ENCODE measurements at places on chromosomes 11 and 22. TPM values are rescaled to one million over a fixed set of nuclear protein-coding genes. Genes with fewer than 3 reads are reported as not detected.

DNA sequence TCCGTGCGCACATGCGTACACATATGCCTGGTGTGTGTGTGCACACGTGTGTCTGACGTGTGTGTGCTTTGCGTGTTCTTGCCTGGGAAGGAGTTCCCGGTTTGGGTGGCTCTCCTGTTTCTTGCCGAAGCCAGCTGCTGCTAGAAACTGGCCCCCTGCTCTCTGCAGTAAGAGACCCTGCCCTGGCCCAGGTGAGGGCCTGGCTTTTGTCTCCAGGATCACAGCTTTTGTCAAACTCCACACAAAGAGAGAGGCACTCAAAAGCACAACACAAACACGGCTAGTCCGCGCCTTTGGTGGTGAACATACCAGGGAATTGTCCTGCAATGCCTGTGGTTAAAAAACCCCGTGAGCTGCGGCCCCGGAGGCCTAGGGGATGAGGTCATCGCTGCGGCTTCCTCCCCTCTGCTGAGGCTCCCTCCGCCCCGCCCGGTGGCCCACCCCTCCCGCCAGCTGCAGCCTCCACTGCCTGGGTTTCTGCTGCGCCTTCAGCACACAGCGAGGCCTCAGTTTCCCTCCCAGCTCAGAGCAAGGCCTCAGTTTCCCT, 88.9 kb downstream of the KCNQ1 start:
- DNase-seq = peak; percentile 85

DNA sequence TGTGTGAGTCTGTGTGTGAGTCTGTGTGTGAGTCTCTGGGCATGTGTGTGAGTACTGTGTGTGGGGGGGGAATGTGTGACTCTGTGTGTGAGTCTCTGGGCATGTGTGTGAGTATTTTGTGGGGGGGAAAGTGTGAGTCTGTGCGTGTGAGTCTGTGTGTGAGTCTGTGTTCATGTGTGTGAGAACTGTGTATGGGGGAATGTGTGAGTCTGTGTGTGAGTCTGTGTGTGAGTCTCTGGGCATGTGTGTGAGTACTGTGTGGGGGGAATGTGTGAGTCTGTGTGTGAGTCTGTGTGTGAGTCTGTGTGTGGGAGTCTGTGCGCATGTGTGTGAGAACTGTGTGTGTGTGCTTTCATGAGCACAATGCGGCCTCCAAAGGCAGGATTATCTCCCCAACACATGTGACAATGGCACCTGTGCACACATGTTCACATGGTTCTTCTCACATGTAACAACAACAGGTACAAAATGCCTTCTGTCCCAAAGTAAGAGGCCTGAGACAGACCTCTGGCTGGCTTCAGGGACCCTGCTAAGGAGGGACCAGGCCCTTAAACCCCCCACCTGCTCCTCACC, 1.6 kb downstream of the CD5 start:
- DNase-seq = no peak

DNA sequence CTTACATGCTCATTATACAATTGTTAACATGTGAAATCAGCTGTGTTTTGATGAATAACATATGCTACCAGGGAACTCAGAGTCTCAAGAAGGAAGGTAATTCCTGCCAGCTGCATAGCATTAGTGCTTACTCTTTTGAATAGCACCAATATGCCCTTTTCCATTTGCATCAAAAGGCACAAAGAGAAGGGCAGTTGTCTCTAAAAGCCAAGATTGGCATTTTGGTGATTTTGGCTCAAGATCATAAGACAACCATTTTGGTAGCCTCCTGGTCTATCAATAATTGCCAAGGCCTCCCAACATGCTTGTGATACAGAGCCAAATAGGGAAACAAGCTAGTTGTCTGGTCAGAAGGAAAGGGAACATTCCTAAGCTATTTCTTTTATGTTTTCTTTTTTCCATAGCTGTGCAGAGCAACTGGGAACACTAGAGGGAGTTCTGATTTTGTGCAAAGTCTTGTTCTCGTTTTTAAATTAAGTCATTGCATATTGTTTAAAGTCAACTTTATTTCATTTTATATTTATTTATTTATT, 416.7 kb upstream of the CHORDC1 start:
- no peak for DNase-seq

- no peak for DNase-seq
These were observed 68.7 kb downstream of the PRR5L start for GRCh38 chr11:36364551-36365325.

DNA sequence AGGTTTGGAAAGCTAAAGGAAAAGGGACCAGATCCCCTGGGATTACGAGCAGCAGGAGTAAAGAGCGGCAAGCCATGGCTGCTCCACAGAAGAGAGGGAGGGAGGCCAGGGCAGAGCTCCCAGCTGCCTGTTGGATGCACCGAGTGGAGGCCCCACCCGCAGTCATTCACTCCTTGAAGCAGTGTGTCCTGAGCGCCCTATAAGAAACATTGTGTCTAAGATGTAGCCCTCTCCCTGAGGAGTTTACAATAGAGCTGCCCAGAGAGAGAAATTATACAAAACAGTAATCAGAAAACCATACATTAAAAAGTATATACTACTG, 54.7 kb upstream of the CSNK2A3 start:
- DNase-seq = no peak

TYR gene
- not detected for total RNA-seq

OR10A4 gene
- not detected for total RNA-seq

KRTAP5-11 gene
- total RNA-seq = not detected

DNA sequence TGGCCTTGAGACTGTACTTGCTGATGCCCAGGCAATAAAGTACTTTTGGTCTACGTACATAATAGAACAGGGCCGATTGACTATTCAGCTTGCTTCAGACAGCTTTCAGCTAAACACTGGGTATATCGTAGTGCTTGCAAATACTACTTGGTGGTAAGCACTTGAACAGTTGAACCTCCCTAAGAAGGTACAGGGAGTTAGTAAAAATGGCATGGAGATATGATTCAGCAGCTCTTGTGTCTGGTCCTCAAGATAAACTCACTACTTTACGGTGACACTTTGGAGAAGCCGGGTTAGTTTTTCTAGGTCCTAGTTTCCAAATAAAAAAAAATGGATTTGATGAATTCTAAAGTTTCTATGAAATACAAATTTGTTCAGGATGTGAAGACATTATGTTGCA, 7.3 kb downstream of the CCDC117 start:
- DNase-seq = no peak

NCF4 gene
- total RNA-seq = not detected

GRCh38 chr11:45653277-45653676, 12.1 kb downstream of the CHST1 start:
- DNase-seq = no peak

GRCh38 chr22:45238957-45239680, 1.6 kb downstream of the KIAA0930 start:
- DNase-seq = no peak

DNA sequence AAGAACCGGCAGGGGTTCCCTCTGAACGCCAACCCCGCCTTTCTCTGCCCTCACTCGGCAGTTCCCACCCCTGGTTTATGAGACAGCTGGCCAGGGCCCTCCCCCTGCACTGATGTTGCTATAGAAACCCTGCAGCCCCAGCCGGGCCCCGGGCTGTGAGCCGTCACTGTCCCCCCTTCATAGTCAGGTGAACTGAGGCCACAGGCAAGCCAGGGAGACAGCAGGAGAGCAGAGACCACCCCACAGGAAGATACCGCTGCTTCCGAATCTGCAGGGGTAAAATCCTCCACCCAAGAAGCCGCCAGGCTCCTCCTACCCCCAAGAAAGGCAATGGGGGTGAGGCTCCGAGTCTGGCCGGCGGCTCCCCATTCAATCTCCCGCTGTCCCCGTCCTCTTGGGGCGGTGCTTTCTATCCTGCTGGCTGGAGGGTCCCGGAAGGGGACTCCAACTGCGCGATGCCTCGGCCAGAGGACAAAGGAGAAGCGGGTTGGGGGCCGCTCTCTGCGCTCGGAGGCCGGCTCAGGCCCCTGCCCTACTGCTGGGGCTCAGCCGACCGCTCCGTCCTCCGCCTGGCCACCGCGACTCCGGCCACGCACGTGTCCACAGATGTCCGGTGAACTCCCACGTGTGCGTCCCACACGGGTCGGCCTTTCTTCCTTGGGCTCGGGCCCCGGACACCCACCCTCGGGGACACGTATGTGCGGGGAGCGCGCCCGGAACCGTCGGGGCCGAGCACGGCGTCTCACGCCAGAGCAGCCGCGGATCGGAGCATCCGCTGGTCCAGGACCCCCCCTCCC, 587 bp downstream of the SLC25A22 start:
- peak; percentile 83 for DNase-seq

DNA sequence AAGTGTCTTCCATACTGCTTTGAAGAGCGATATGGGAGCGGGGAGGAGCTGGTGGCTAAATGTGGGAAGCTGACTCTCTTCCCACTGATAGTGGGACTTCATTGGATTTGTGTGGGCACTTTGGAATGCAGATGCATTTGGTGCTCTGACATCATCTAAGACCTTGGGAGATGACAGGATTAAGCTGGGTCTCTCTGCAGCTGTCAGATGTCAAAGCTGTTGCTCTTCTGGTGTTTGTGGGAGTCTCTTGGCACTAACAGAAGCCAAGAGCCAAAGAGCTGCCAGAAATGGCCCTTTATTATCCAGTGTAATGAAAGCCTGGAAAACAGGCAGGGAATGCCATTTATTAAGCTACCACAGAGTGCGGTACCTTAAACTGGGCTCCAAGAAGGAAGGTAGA, 20.6 kb downstream of the GRAMD1B start:
- peak; percentile 94 for DNase-seq

- peak; percentile 56 for DNase-seq
These were observed 194.5 kb downstream of the SNX19 start for GRCh38 chr11:130721736-130722135.

GRM5 gene
- not detected for total RNA-seq

GRCh38 chr11:8384199-8384821, 120.6 kb upstream of the LMO1 start:
- DNase-seq = peak; percentile 52

GRCh38 chr11:71349627-71350026, 97.2 kb upstream of the SHANK2 start:
- no peak for DNase-seq

- DNase-seq = no peak
These were observed 22.7 kb downstream of the NAV2 start for GRCh38 chr11:19735157-19735908.

P2RX3 gene
- not detected for total RNA-seq

DNA sequence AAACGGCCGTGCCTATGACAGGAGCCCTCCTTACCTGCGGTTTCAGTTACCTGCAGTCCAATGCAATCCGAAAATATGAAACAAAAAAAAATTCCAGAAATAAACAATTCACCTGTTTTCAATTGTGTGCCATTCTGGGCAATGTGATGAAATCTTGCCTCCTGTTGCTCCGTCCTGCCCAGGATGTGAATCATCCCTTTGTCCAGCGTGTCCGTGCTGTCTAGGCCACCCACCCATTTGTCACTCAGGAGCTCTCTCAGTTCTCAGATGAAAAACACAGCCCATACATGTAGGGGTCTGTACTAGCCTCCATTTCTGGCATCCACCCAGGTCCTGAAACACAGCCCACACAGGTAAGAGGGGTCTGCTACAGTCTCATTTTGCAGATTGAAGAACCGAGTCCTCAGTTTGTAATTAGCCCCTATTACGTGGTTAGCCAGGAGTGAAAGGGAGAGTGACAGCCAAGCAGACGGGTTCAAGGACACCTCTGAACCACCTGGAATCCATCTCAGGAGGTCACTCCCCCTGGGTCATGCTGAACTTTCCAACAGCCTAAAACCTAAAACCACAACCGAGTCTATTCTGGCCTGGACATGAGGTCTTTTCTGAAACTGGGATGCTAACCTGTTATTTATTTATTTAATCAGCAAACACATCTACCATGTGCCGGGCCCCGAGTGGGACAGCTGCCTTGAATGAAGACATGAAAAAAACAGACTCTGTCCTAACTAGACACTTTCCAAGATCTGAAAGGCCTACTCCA, 317.2 kb downstream of the SHANK2 start:
- no peak for DNase-seq

NRXN2 gene
- 50.4 TPM for total RNA-seq

CNIH2 gene
- total RNA-seq = 0.86 TPM

EEF1G gene
- 1,532 TPM for total RNA-seq

DNA sequence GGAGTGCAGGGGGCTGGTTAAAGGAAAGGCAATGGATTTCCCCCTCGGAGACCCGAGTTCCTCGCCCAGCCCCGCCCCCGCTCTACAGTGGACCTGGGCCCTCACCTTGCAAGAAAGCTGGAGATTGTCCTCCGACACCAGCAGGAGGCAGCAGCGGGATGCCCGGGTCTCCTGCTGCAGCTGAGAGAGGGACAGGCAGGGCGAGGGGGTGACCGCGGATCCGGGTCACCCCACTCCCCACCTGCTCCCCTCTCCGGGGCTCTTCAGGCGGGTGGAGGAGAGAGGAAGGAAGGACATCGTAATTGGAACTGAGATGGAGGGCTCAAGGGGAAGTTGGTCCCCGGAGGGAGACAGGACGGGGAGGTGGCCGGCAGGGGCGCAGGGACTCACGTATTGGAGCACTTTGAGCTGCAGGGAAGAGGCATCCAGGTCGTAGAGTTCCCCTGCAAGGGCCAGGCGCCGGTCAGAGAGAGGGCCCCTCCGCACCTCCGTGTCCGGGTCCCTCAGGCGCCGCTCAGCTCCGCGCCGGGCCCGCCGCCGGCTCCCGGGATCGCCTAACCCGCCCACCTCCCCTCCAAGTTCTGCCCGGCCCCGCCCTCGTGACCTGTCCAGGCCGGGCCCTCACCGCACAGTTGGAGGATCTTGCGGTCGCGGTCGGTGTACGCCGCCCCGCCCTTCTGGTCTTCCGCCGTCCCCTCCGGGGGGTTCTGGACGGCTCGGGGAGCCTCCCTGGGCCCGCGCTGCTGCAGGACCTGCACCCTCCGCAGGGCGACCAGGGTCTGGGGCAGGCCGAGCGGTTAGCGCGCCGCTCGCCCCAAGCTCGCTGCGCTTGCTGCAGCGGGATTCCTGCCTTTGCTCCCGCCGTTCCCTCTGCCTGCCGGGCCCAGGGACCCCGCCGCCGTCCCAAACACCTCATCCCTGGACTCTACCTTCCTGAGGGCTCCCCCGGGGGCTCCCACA, 84.1 kb downstream of the PDE2A start:
- peak; percentile 12 for DNase-seq

DNA sequence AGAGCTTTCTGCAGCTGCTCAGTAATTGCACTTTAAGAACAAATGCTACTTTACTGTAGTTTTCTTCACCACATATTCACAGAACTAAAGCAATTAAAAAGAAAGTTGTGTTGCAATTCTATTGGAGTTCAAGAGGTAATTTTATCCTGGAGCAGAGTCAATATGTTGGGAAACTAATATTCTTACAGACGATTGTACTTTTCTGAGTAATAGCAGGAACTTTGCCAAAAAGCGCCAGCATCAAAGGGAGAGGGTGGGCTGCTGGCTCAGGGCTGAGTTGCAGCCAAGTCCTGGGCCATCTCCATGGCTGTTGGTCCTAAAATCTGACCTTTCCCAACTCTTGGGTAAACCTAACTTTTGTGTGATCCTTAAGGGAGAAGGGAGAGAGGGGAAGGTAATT, 73.6 kb upstream of the MYO18B start:
- DNase-seq = peak; percentile 63

SAA4 gene
- total RNA-seq = not detected

- DNase-seq = peak; percentile 97
These were observed 10.3 kb upstream of the PNPLA5 start for GRCh38 chr22:43901976-43902643.

All from LHCN-M2 (cell line).